ENCODE measurements at places on chromosomes 4 and X. TPM values are rescaled to one million over a fixed set of nuclear protein-coding genes. Genes with fewer than 3 reads are reported as not detected.

Gene CYBB
- total RNA-seq: 0.36 TPM

Gene SMIM10L2A
- total RNA-seq: under 0.01 TPM

Gene IQCM
- not detected for total RNA-seq

Gene TRIM75
- total RNA-seq: not detected

Gene DCX
- not detected for total RNA-seq

Gene UGT2B11
- not detected for total RNA-seq

Gene ACOT9
- total RNA-seq: 42.4 TPM

Gene VSIG4
- total RNA-seq: not detected

Gene PRRG3
- total RNA-seq: not detected

Gene CLIC2
- total RNA-seq: 0.54 TPM

Gene MAGEA11
- not detected for total RNA-seq

Gene CACNA1F
- not detected for total RNA-seq

Gene LUZP4
- not detected for total RNA-seq

Gene SH3D19
- 145 TPM for total RNA-seq

Gene HAUS3
- total RNA-seq: 8.6 TPM

Gene SUPT20HL1
- not detected for total RNA-seq

Gene GASK1B
- 88.6 TPM for total RNA-seq

Gene SLC2A9
- total RNA-seq: 11.5 TPM

Gene AKAP14
- total RNA-seq: not detected

Gene PDZD4
- 1.1 TPM for total RNA-seq

Gene DRD5
- total RNA-seq: not detected

Gene GSX2
- total RNA-seq: not detected

Gene INTU
- total RNA-seq: 4.5 TPM

Gene PORCN
- total RNA-seq: 65.0 TPM

Gene TMPRSS11F
- not detected for total RNA-seq

Gene COX7B2
- not detected for total RNA-seq

Gene POU3F4
- not detected for total RNA-seq

Gene PAGE4
- total RNA-seq: not detected

Gene GAGE12D
- total RNA-seq: not detected

Gene UCP1
- not detected for total RNA-seq

Gene MAGEC2
- total RNA-seq: not detected

Gene KLB
- not detected for total RNA-seq

Gene TAF7L
- not detected for total RNA-seq

Gene PARM1
- 4.3 TPM for total RNA-seq

Gene FAM184B
- under 0.01 TPM for total RNA-seq

Gene CXCL6
- total RNA-seq: 742 TPM

Gene EDA2R
- total RNA-seq: 7.1 TPM

Gene MCF2
- total RNA-seq: not detected

Gene HTR2C
- total RNA-seq: not detected

Gene CCDC110
- total RNA-seq: 0.18 TPM

Gene GYPA
- not detected for total RNA-seq

Gene PPP1R2C
- not detected for total RNA-seq

Gene PRPS2
- total RNA-seq: 33.6 TPM

Gene TRIML2
- not detected for total RNA-seq

Gene ARSH
- total RNA-seq: not detected

Gene DCLK2
- total RNA-seq: 1.8 TPM

Gene GRID2
- not detected for total RNA-seq

Gene SHOX
- not detected for total RNA-seq

Gene DOCK11
- total RNA-seq: 17.5 TPM

Gene NKX3-2
- total RNA-seq: not detected

Gene SMR3B
- not detected for total RNA-seq

Gene ADH6
- total RNA-seq: 0.16 TPM

Gene SPOCK3
- 0.49 TPM for total RNA-seq

Gene SLC26A1
- total RNA-seq: not detected

Gene KLKB1
- 6.0 TPM for total RNA-seq

Gene FAAH2
- total RNA-seq: not detected

Gene GABRE
- 28.0 TPM for total RNA-seq
